ENCODE measurements at places on chromosomes 16 and 17. TPM values are rescaled to one million over a fixed set of nuclear protein-coding genes. Genes with fewer than 3 reads are reported as not detected.
A peak's percentile ranks its signal among the peaks of the same experiment; 100 is the strongest.

Gene BOLA2B
- 295 TPM for total RNA-seq

Gene CLTC
- 643 TPM for total RNA-seq

DNA sequence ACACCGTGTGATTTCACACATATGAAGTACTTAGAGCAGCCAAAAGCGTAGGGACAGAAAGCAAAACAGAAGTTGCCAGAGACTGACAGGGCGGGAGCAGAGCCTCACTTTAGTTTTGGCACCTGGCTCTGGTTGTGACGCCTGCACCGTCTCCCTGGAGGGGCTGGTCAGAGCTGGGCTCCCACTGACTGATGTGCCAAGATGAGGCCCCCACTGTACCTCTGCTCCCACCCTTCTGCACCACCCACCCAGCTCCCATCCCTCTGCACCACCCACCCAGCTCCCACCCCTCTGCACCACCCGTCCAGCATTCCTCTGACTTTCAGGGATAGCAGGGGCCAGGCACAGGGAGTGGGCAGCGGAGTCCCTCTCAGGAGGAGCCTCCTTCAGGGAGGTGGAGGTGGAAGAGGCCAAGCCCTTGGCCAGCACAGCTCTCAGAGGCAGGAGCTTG is 3.2 kb upstream of the PRSS21 start:
- peaks cover 51% of the 10 kb centered on the region for H3K27me3 ChIP-seq
- DNase-seq: no peak
- H3K36me3 ChIP-seq: no peaks in the 10 kb centered on the region
- no peak overlapping the region for H3K27ac ChIP-seq

GRCh38 chr17:78349891-78350642 is 9.8 kb downstream of the SOCS3 start:
- H3K36me3 ChIP-seq: no peaks in the 10 kb centered on the region
- H3K4me1 ChIP-seq: peaks cover 39% of the 10 kb centered on the region
- H3K4me3 ChIP-seq: no peak overlapping the region
- DNase-seq: no peak
- H3K27me3 ChIP-seq: peaks cover 14% of the 10 kb centered on the region
- H3K27ac ChIP-seq: no peak overlapping the region

GRCh38 chr16:6309271-6309670 is 1023.4 kb upstream of the RBFOX1 start:
- H3K27ac ChIP-seq: no peak overlapping the region
- no peaks in the 10 kb centered on the region for H3K36me3 ChIP-seq
- H3K4me1 ChIP-seq: no peaks in the 10 kb centered on the region
- DNase-seq: no peak
- H3K4me3 ChIP-seq: no peak overlapping the region

Gene MT1M
- total RNA-seq: 4.6 TPM

- no peak overlapping the region for H3K27ac ChIP-seq
- H3K27me3 ChIP-seq: peaks cover 25% of the 10 kb centered on the region
- peaks cover 73% of the 10 kb centered on the region for H3K4me1 ChIP-seq
- H3K36me3 ChIP-seq: no peaks in the 10 kb centered on the region
- H3K4me3 ChIP-seq: peak overlapping the region; percentile 44
Observed at GRCh38 chr17:75094871-75095399, 7.2 kb downstream of the SLC16A5 start.

- peaks cover 10% of the 10 kb centered on the region for H3K4me1 ChIP-seq
- no peaks in the 10 kb centered on the region for H3K36me3 ChIP-seq
- H3K27ac ChIP-seq: no peak overlapping the region
Observed at GRCh38 chr17:2564877-2565276, 28.6 kb upstream of the PAFAH1B1 start.

DNA sequence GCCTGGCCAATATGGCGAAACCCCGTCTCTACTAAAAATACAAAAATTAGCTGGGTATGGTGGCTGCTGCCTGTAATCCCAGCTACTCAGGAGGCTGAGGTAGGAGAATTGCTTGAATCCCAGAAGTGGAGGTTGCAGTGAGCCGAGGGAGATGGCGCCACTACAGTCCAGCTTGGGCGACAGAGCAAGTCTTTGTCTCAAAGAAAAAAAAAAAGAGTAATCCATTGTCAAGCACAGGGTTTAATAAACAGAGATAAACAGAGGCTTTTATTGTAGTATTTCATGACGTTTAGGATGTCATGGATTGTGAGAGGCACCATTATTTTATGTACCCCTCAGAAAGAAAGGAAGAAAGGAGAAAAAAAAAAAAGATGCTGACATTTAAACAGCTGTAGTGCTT is 75.2 kb upstream of the RNU2-1 start:
- no peak for DNase-seq
- no peak overlapping the region for H3K4me3 ChIP-seq
- H3K27ac ChIP-seq: no peak overlapping the region
- no peaks in the 10 kb centered on the region for H3K36me3 ChIP-seq

DNA sequence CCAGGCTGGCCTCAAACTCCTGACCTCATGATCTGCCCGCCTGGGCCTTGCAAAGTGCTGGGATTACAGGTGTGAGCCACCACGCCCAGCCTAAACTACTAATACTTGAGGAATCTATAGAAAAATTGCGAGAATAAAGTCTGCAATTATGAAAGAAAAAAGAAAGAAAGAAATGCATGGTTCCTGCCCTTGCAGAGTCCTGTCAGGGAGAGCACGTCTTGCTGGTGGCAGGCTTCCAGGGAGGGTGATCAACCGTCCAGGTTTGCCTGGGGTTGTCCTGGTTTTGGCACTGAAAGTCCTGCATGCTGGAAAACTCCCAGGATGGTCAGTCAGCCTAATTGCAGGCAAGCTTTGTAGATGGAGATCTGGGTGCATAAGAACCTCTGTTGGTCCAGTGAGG is 21.5 kb upstream of the KIFC3 start:
- H3K27me3 ChIP-seq: no peaks in the 10 kb centered on the region
- no peak overlapping the region for H3K4me3 ChIP-seq
- DNase-seq: no peak
- H3K36me3 ChIP-seq: no peaks in the 10 kb centered on the region
- no peak overlapping the region for H3K27ac ChIP-seq

DNA sequence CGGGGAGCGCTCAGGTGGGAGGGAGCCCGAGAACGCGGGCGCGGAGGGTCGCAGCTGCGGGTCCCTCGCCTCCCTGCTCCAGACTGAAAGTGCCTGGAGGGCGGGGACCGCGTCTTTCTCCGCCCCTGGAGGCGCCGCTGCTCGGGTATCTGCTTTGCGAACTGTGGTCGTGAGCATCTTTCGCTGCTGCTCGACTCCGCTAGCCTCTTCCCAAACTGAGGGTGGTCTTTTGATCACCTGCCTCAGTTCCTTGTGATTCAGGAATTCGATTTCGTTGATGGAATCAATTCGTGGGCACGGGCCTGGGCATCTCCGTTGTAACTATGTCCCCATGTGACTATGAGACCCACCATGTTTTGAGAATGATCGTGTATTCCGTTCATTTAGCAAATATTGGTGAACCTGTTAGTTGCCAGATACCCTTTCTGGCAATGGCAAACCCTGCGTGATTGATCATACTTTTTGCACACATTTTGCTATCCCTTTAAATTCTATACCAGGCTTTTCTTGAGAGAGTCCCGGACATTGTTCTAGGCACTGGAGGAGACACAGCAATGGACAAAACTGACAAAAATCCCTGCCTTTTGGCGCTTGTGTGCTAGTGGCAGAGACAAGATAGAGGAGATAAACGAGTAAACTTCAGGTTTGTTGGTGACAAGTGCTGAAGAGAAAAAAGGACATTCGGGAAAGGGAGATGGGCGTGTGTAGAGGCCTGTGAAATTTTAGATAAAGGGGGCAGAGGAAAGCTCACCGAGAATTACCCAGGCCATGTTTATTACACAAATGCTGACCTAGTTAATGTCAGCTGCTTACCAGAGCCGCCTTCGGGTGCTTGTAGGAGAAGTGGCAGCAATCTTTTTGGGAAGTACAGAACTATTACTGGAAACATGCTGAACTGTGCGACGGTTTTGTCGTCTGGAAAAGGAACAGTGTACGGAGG is 948 bp downstream of the UTP18 start:
- H3K36me3 ChIP-seq: peaks cover 10% of the 10 kb centered on the region
- peak; percentile 11 for DNase-seq
- H3K4me3 ChIP-seq: peak overlapping the region; percentile 94
- H3K4me1 ChIP-seq: peaks cover 57% of the 10 kb centered on the region
- H3K27ac ChIP-seq: peak overlapping the region; percentile 99

DNA sequence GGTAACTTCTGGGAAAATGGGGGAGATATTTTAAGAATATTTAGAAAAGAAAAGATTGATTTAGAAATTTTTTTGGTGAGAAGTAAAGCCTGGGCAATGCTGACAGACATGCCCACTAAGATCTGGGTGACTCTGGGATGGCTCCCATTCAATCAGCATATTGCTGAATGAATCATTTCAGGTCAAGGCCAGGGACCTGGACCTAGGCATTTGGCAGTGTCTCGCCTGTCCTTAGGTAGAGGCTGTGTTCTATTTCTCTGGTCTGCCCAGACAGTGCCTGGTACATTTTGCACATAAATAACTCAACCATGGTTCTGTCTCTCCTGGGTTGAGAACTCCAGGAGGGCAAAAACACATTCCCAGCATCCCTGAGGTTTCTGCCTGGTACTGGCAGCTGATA is 39.9 kb downstream of the SMPD3 start:
- no peaks in the 10 kb centered on the region for H3K36me3 ChIP-seq
- no peak for DNase-seq
- H3K4me1 ChIP-seq: no peaks in the 10 kb centered on the region
- no peak overlapping the region for H3K4me3 ChIP-seq

GRCh38 chr17:75428543-75429469 is 23.3 kb upstream of the GRB2 start:
- peak overlapping the region; percentile 2 for H3K4me3 ChIP-seq
- no peaks in the 10 kb centered on the region for H3K36me3 ChIP-seq
- H3K27me3 ChIP-seq: no peaks in the 10 kb centered on the region
- DNase-seq: peak; percentile 67

DNA sequence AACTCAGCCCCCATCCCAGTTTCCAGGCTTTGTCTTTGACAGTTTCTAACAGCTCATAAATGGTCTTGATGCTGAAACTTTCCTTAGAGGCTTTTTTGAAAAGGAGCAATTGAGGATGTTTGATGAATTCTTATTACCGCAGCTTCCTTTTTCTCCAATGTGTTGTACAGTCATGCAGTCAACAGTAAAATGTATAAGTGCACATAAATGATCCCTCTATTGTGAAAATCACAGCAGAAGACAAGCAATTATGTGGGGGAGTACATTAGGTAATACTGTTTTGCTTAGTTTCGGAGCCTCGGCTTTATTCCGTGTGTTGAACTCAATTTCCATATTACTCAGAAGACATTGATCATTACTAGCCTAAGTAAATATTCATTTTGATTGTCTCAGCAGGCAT is 673.7 kb downstream of the CDH8 start:
- H3K27ac ChIP-seq: no peak overlapping the region
- H3K4me1 ChIP-seq: no peaks in the 10 kb centered on the region
- no peak for DNase-seq
- H3K4me3 ChIP-seq: no peak overlapping the region
- no peaks in the 10 kb centered on the region for H3K27me3 ChIP-seq
- H3K36me3 ChIP-seq: no peaks in the 10 kb centered on the region

Gene SPAG5
- 98.0 TPM for total RNA-seq

- no peaks in the 10 kb centered on the region for H3K4me1 ChIP-seq
- H3K4me3 ChIP-seq: no peak overlapping the region
- no peaks in the 10 kb centered on the region for H3K27me3 ChIP-seq
Observed at GRCh38 chr16:64269756-64270155, 852.1 kb downstream of the CDH11 start.

DNA sequence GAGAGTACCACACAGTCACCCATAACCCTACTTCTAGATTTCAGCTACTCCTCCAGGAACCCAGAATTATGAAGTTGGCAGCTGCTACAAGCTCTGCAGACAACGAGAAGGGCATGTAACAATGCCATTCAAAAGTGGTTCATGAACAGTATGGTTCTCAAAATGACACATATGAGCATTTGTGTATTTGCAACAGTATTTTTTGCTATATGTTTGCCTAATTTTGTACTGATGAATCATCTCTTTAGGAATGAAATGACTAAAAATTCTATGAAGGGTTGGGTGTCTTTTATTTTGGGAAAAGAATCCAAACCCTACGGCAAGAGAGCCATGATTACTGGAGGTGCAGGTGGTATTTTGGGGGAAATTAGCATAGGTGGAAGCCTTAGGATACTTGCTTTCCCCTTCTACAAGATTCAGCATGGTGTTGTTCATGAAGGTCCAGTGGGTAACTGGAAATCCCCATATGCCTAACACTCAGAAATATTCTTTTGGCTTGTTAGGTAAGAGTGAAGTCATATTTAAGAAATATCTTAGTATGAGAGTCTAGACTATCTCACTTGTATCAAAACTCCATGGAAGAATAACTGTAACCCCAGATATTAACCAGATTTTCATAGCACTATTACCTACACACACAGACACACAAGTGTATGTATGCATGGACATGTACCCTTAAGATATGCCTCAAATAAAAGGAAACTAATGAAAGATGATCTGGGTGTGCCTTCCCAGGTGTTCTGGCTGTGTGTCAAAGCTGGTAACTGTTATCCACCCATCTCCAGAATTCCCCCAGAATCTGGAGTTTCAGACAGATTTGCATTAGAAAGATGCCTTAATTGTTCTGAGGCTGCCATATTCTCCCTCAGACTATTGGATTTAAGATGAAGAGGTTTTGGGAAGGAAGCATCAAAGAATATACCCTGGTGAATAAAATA is 688.2 kb upstream of the SOX9 start:
- no peak for DNase-seq
- H3K27ac ChIP-seq: no peak overlapping the region
- H3K4me3 ChIP-seq: no peak overlapping the region
- no peaks in the 10 kb centered on the region for H3K36me3 ChIP-seq
- H3K27me3 ChIP-seq: no peaks in the 10 kb centered on the region
- H3K4me1 ChIP-seq: no peaks in the 10 kb centered on the region

Gene P4HB
- 782 TPM for total RNA-seq

Gene TBX21
- total RNA-seq: not detected

DNA sequence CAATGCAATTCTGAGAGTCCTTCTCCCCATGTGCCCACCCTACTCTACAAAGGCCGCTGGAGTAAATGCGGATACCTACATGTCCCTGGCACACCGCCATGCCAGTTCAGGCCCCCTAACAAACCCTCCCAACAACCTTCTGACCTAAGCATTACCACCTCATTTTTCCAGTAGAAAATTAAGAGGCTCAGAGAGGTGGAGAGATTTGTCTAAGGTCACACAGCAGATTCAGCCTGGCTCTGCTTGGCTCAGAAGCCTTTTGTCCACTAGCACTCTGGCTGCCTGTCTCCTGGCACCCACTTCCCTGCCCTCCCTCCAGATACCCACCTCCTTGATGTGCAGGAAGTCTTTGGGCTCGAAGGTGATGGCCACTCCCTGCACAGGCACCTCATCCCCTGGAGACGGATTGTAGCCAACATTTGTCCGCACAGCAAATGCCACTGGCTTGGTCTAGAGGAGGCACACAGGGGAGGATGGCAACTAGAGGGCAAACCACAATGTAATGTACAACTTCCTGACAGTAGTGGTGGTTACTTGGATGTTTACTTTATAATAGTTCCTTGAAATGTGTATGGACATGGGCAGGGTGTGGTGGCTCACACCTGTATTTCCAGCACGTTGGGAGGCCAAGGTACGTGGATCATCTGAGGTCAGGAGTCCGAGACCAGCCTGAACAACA is 10.2 kb downstream of the CACNB1 start:
- no peaks in the 10 kb centered on the region for H3K4me1 ChIP-seq
- peaks cover 2% of the 10 kb centered on the region for H3K36me3 ChIP-seq
- H3K4me3 ChIP-seq: no peak overlapping the region
- no peak for DNase-seq

Gene TP53TG3C
- total RNA-seq: not detected

GRCh38 chr16:22787466-22788192 is 26.3 kb upstream of the HS3ST2 start:
- no peak for DNase-seq
- no peak overlapping the region for H3K27ac ChIP-seq
- no peak overlapping the region for H3K4me3 ChIP-seq

All from HepG2 (cell line).